ENCODE measurements at places on chromosomes 13 and 19. TPM values are rescaled to one million over a fixed set of nuclear protein-coding genes. Genes with fewer than 3 reads are reported as not detected.

GRCh38 chr19:51751655-51752054 lies at the start of gene FPR1:
FPR1 (minus strand) TSS chr19:51751878; CDS start chr19:51746994, 4,884 bp downstream.
- no peak for DNase-seq

DNA sequence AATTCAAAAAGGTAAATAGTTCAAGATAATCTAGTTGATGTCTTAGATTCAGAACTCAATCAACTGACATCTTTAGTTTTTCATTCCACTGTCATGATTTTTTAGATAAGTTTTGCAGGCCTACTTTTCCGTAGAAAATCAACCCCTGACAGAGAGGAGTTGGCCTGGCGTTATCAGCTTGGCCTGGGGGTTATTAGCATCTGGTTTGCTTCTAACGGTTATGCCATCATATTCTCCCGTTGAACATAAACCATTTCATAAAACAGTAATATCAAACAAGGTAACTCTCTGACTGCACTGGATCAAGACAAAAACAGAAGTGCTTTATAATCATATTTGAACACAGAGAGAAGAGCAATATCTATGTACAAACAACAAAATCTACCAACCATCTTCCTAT lies 130.8 kb upstream of the PCDH20 start:
- no peak for DNase-seq

Gene ZNF414
- not detected for total RNA-seq

DNA sequence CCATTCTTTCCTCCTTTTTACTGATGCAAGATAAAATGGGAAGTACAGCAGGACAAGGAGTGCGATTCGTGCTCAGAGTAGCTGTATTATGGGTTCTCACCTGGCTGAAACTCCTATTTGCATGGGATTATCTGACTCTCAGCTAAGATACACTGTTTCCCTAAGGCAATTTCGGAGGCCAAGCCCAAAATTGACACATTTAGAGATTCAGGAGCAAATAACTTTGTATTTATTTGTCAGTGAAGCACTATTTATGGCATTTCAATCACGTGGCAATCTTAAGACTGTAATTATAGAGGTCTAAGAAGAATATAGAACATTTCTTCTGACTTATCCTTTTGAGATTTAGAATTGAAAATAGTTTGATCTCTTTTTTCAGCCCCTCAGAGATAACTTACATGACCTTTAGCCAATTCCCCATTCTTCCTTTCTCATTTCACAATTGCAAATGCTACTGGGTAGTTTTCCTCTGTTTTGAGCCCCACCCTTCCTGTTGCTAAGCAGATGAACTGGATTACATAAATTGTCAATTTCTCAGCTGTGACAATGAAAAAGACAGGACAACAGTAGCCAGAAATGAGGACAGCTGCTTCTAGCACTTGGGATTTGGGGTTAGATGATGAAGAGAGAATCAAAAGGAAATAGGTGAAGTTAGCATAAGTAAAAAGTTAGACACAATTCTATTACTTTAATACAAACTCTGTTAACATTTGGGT lies 122.7 kb upstream of the FRY start:
- DNase-seq, result no peak

Gene UHRF1
- 88.6 TPM for total RNA-seq

GRCh38 chr19:35704218-35704617 lies at the start of gene ZBTB32:
ZBTB32 (plus strand) TSS chr19:35704558; CDS start chr19:35714627, 10,069 bp downstream.
- DNase-seq, result peak; percentile 45

GRCh38 chr19:48539503-48540096 lies 12.4 kb upstream of the SULT2B1 start:
- peak; percentile 24 for DNase-seq

GRCh38 chr13:46332772-46333171 lies 54.3 kb downstream of the RUBCNL start:
- DNase-seq, result no peak

- no peak for DNase-seq
Measured at GRCh38 chr19:10286803-10287737, at the start of gene ICAM4. ICAM4 (plus strand) TSS chr19:10286955; CDS start chr19:10287013, 58 bp downstream.

DNA sequence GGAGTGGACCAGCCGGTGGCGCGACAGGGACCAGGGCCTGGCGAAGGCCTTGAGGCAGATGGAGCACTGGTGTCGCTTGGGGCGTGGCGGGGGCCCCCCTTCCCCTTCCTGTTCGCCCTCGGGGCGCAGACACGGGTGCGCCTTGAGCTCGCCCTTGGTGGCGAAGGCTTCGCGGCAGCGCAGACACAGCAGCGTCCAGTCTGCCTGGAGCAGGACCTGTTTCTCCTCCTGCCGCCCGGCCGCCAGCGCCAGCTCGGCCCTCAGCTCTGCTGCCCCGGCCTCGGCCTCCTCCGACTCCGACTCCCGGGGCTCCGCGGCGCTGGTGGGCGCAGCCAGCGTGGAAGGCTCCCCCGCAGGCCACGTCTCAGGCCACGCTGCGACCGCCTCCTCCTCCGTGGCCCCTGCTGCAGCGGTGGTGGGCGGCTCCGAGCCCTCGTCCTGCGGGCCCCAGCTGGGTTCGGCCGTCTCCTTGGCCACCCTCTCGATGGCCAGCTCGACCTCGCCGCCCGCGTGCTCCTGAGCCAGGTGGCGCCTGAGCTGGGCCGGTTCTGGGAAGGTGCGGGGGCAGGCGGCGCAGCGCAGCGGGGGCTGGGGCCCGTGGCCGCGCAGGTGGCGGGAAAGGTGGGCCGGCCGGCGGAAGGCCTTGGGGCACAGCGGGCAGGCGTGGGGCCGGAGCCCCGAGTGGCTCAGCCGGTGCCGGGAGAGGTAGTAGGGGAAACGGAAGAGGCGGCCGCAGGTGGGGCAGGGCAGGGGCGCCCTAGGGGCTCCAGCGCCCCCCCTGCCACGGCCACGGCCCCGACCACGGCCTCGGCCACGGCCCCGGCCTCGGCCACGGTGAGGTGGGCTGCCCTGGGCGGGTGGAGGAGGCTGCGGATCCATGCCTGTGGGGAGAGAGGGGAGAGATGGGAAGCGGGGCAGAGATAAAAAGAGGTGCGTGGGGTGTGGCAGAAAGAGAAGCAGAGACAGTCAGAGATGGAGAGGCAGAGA lies 1.6 kb downstream of the ZNF579 start:
- DNase-seq, result no peak

GRCh38 chr19:44112802-44113137 lies 429 bp upstream of the ZNF225 start:
- no peak for DNase-seq

DNA sequence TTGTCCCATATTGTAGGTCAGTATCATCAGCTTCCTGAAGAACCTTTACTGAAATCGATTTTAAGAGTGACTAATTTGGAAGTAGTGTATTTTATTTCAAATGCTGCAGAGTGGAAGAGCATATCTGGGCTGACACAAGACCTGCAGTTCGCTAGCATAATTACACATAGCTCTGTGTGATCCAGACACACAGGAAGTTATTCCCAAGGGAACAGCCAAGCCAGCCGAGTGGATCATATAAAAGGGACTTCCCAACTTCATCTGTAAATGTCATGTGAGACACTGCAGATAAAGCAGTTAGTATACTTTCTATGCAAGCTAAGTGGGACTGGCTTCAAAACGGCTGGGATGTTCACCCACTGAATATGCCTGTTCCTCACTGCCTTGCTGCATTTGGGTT lies 760.4 kb downstream of the SLITRK1 start:
- no peak for DNase-seq

- DNase-seq, result no peak
Measured at GRCh38 chr19:10145031-10145430, 25.3 kb upstream of the EIF3G start.

DNA sequence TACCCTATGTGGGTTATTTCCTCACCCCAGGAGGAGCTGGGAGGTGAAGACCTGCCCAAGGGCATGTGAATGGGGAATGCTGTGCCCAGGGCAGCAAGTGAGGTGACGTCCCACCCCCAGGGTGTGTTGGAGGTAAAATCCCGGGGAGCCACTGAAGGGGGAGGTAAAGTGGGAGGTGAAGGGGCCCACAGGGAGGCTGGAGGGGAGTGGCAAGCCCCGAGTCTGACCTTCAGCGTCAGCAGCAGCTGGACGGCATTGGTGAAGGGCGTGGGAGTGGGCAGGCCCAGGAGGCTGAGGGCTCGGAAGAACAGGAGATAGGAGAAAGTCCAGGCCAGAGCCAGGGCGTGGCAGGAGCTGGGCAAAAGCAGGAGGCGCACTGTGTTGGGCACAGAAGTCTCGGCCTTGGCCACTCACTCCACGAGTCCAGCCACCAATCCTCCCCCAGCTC lies 2.4 kb downstream of the MBOAT7 start:
- no peak for DNase-seq

Gene C1QTNF9
- not detected for total RNA-seq

Gene CYP4F8
- not detected for total RNA-seq

- no peak for DNase-seq
Measured at GRCh38 chr13:97564956-97565355, 131.0 kb downstream of the RAP2A start.

DNA sequence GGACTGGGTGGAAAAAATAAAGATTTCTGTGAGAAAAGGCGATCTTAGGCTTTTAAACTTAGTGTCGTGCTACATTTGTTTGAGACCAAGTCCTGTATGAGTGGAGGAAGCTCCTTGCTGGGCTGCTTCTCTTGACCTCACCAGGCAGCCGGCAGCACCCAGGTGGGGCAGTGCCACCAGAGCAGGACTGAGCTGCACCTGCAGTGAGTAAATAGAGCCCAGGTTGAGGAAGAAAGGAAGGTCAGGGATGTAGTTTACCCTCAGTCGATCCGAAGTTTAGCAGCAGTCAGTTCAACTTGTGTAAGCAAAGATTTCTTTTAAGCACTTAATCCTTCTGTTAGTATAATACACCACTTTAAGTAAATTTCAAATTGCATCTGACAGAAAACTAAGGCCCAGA lies 13.6 kb downstream of the HNRNPM start:
- no peak for DNase-seq

DNA sequence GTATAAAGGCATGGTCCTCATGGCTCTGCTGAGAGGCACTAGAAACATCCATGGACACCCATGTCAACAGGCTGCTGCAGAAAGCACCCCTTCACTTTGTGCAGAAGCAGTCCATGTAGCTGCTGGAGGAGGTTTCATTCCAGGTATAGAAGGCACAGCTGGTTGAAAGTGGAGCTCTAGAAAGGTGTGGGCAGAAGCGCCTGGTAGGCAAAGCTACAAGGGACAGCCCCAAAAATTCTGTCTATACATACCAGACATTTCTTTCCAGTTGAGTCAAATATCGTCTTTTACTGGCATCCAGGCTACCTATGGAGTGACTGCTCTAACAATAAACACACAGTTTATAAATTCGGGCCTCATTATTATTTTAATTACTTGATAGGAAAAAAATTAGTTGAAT lies 129.3 kb downstream of the ENOX1 start:
- DNase-seq, result no peak

GRCh38 chr19:55493052-55493644 lies 4.9 kb downstream of the SSC5D start:
- DNase-seq, result no peak

Gene RAB3A
- 2.0 TPM for total RNA-seq

Gene KANK3
- 0.81 TPM for total RNA-seq

GRCh38 chr19:39182174-39182505 lies 14.6 kb upstream of the NCCRP1 start:
- no peak for DNase-seq

Gene GNG7
- 9.2 TPM for total RNA-seq

Gene HSPB6
- total RNA-seq, result not detected

DNA sequence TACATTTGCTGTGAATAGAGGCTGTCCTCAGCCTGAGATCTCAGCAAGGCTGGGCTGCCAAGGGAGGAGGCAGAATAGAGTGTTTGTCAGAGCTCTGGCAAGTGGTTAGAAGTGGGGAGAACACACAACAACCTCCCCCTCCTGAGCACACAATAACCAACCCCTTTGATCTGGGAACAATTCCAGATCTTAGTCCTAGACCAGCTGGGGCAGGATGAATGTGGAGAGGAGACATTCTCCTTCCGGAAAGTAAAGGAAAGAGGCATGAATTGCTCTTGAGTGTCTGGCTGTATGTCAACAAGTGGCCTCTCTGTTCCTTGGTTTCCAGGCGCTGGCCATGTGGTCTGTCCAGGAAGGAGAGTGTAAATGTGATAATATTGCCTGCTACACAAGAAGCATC lies 114.9 kb upstream of the TMTC4 start:
- DNase-seq, result peak; percentile 25

GRCh38 chr19:18349524-18350128 lies 9.2 kb downstream of the PGPEP1 start:
- DNase-seq, result peak; percentile 40

Gene NCR1
- not detected for total RNA-seq

- DNase-seq, result no peak
Measured at GRCh38 chr13:100179276-100179675, 90.4 kb downstream of the PCCA start.

Gene PRSS57
- not detected for total RNA-seq

GRCh38 chr13:26327940-26328725 lies 74.2 kb downstream of the CDK8 start:
- DNase-seq, result no peak

DNA sequence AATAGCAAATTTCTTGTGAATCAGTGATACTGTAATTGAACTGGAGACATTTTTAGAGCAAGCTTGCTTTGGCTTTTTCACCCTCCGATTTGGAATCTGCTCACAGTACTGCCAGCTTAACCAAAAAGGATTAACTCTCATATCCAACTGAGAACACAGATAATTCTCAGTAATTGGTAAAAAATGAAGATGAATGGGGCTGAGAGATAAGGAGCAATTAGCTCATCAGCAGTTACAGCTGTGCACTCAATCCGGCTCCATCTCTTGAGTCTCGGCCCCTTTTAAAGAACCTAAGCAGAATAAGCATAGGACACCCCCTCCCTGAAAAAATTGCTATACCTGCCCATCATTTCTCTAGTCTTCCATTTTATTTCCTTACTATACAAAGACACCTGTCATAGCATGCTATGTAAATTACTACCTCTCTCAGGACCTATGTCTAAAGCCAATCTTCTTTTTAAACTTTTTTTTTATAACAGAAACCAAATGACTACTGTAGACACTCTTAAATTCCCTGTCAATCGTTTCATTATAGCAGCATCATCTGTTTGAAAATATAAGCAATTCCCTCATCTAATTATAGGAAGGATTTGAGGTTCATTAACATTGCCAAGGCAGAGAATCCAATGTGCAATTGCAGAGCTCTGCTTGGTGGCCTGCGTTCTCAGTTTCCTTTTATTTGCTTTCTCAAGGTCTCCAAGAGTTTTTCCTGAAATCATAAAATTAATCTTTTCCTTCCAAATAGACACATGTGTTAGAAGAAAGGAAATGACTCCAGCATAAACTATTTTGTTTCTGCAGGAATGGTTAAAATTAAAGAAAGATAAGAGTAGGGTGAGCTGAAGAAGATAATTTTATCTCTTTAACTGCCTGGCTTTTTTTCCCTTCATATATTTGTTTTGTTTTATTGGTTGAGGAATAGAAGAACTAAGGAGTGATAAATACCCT lies 242.1 kb downstream of the DACH1 start:
- no peak for DNase-seq

- DNase-seq, result no peak
Measured at GRCh38 chr19:42424712-42425131, 2.5 kb downstream of the LIPE start.

DNA sequence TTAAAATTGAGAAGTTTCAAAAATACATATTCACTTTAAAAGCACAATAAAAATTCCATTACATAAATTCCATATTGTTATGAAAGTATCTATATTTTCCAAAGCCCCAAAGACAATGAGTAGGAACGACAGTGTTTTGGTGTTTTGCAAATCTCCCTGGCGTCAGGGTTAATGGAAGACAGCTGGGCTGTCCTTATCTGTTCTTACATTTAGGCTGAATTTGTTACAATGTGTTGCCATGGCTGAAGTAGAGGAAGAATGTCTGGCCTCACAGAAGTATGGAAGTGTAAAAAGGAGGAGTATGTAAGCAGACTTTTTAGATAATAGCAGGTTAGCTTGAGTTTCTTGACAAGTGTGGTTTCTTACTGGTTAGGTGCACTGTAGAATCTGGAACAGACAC lies 124.4 kb upstream of the SPATA13 start:
- DNase-seq, result no peak

Measured in G401 (cell line).